ENCODE measurements at places on chromosomes 7 and 10. TPM values are rescaled to one million over a fixed set of nuclear protein-coding genes. Genes with fewer than 3 reads are reported as not detected.

- DNase-seq = no peak
Observed at GRCh38 chr7:43461349-43462024, 121.4 kb upstream of the STK17A start.

DNA sequence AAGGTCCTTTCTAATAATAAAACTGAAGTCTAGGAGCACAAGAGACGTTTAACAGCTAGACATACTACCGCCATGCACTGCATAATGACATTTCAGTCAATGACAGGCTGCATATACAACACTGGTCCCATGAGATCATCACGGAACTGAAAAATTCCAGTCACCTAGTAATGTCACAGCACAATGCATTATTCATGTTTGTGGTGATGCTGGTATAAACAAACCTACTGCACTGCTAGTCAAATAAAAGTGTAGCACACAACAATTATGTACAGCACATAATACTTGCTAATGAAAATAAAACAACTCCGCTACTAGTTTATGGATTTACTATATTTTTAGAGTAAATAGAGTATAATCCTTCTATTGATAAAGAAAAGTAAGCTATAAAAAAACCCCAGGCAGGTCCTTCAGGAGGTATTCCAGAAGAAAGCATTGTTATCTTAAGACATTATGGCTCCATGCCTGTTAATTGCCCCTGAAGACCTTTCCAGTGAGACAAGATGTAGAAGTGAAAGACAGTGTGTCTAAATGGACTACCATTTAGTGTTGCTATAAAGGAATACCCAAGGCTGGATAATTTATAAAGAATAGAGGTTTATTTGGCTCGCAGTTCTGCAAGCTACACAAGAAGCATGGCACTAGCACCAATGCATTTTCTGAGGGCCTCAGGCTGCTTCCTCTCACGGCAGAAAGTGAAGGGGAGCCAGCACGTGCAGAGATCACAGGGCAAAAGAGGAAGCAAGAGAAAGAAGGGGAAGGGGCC, 47.1 kb downstream of the HIBADH start:
- DNase-seq = no peak

DNA sequence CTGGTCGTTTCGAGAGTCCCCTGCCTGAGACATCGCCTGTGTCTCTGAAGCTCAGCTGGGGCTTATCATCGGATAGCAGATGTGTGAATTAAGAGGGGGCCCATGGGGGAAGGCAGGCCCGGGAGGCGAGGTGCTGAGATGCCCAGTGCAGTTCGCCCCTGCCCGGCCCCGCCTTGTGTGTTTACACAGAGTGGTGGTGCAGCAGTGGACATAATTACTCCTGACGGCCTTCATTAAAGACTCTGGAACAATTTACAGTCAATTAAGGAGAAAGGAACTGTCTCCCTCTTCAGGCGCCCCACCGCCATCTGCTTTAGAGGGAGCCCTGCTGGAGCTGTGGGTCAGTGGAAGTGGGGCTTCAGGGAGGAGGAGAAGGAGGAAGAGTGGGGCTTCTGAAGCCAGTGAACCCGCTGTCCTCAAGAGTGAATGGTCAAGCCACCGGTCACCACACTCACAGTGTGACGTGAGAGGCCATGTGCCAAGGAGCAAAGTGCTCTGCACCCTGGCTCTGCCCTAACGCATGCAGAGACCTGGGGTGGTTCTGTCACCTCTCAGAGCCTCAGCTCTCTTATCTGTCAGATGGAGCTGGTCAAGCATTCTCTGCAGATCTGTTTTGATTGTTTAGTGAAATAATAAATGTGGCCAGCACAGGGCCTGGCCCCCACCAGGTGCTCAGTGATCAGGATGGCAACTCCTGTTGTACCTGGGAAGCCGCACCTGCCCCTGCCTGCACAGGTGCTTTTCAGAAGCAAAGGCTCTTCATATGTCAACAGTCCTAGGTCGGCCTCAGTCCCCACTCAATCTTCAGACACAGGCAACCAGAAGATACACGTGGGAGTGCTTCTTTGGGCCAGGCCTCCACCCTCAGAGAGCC, 65.6 kb downstream of the CDH23 start:
- DNase-seq = no peak

The ABCC2 gene
- 0.75 TPM for polyA plus RNA-seq

- no peak for DNase-seq
Observed at GRCh38 chr7:1931256-1931950, 261.3 kb downstream of the ELFN1 start.

The NXPH1 gene
- polyA plus RNA-seq = not detected

DNA sequence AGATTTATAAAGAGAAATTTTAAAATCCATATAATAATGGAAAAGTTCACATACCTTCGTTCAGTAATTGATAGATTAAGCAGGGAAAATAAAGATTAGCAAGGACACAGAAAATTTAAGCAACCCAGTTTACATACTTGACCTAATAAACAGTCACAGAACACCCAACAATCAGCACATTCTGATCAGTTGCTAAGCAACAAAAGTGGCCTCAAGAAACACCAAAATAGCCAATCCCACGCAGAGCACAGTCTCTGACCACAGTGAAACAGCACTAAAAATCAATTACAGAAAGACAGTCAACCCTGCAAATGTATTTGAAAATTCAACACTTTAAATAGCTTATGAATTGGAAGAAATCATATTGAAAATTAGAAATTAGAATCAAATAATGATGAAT, 39.3 kb upstream of the DRGX start:
- no peak for DNase-seq

DNA sequence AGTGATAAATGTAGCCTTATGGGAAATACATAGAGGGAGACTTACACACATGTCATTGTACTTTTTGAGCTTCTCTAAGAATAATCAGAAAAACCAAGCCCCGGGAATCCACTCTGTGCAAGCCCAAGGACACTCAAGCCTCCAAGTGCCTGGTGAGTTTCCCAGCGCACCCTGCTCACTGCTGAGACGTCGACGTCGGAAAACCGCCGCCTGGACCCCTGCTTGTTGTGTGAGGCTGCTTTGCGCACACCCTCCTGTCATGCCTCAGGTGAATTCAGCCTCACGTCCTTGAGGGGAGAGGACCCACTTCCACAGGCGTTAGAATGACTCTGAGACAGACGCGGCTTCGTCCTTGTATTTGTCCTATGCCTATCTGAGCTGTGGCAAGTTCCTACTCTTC, 368.4 kb upstream of the AKR1E2 start:
- DNase-seq = no peak

- no peak for DNase-seq
Observed at GRCh38 chr10:18164093-18164492, 23.9 kb downstream of the CACNB2 start.

GRCh38 chr7:67343572-67343971, 346.9 kb downstream of the TYW1 start:
- DNase-seq = no peak

DNA sequence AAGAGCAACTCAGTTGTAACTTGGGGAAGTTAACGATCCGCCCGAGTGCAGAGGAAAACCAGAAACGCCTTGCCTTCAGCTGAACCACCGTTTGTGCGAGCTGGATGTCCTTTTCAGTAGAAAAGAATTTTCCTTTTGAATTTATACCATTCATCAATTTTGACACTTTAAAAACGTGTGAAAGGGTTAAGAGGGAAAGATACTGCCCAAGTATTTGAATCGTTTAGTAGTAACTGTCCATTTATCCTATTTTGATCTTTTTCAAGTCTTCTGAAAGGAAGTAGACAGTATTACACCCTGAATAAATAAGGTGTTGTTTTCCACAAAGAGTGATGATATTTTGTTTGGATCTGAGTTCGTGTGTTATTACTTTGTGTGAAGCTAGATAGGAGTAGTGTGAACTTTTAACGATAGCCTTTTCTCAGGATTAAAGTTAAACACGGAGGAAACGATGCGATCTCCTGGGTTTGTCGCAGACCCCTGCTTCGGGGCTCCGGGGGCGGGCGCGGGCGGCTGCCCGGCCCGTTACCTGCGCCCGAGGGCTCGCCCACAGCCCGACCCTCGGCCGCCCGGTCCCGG, 830 bp upstream of the BMI1 start:
- no peak for DNase-seq

The LOXL4 gene
- 5.2 TPM for polyA plus RNA-seq

The NPY4R2 gene
- not detected for polyA plus RNA-seq

- no peak for DNase-seq
Observed at GRCh38 chr7:40915071-40915470, 780.3 kb downstream of the SUGCT start.

DNA sequence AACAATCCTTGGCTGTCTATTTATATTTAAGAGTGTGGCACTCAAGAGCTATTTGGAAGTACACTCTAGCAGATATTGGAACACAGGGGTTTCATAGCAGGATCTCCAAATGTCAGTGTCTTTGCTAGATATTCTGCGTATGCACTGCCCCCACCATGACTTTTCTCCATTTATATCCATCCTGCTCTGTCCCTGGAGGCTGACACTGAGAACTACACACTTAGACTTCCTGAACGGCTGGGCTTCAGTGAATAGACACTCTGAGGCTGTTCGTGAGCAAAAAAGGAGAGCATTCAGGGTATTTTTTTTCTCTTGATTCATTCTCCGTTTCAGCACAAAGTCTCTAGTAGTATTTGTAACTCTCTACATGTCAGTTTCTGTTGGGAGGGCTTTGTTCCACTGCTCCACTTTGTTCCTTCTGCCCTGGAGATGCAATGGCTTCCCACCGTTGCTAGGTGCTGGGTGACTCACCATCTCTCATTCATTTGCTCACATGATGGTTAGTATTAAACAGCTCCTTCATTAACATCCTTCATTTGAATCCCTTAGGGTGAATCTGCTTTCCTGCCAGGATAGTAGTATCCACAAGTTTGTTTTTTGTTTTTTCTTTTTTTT, 155.9 kb upstream of the SLC13A1 start:
- DNase-seq = no peak

GRCh38 chr7:105141068-105141467, 127.1 kb downstream of the KMT2E start:
- no peak for DNase-seq

GRCh38 chr7:112362731-112363131, 87.5 kb upstream of the IFRD1 start:
- peak; percentile 64 for DNase-seq

The GPAM gene
- 18.5 TPM for polyA plus RNA-seq

The DNAH11 gene
- 3.2 TPM for polyA plus RNA-seq

The CPED1 gene
- polyA plus RNA-seq = 29.6 TPM

- no peak for DNase-seq
Observed at GRCh38 chr7:106001886-106002285, 38.8 kb downstream of the CDHR3 start.

DNA sequence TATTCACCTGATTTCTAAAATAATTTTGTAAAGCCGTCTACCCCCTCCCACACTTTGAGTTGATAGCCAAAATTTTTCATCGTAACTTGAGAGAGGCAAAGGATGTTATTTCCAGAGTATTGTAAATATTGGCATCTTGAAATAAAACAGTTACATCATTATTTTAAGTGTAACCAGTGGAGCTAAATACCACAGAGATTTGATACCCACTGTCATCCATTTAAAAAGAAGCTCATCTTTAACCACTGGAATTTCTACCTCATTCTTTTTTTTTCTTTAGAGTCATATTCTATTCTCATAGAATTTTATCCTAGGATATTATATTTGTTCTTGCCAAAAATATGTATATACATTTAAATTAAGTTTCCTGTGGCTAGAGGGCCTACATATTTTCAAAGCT, 48.6 kb downstream of the CAMK1D start:
- DNase-seq = no peak

DNA sequence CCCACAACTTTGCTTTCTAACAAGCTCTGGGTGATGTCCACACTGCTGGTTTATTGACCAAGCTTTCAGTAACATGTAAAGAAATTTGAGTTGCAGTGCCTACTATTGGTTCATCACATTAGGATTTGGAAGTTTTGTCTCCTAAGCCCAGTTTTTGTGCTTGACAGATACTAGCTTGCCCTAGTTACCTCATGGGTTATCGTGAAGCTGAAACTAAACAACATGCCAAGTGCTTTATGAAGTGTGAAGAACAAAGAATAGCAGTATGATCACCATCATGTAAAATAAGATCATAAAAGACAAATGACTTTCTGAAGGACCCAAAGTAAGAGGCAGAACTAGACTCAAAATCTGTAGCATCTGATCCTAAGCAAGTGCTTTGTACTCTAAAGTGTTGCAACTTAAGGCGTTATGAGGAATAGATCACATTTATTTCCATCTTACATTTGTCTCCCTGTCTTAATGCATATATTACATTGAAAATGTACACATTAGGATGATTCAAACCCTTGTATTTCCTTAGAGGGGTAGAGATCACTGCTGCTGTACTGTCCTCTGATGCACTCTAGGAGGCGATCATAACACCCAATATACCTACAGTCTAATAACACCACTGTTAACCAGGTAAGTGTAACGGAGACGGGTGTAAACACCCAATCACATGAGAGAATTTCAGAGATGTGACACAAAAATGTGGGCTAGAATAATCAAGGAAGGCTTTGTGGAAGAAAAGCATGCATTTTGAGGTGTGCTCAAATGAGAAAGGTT, 71.3 kb downstream of the NRCAM start:
- DNase-seq = no peak

GRCh38 chr7:124989911-124990310, 60.3 kb upstream of the POT1 start:
- DNase-seq = no peak

The NUTM2D gene
- 11.1 TPM for polyA plus RNA-seq

The VIPR2 gene
- 0.80 TPM for polyA plus RNA-seq

DNA sequence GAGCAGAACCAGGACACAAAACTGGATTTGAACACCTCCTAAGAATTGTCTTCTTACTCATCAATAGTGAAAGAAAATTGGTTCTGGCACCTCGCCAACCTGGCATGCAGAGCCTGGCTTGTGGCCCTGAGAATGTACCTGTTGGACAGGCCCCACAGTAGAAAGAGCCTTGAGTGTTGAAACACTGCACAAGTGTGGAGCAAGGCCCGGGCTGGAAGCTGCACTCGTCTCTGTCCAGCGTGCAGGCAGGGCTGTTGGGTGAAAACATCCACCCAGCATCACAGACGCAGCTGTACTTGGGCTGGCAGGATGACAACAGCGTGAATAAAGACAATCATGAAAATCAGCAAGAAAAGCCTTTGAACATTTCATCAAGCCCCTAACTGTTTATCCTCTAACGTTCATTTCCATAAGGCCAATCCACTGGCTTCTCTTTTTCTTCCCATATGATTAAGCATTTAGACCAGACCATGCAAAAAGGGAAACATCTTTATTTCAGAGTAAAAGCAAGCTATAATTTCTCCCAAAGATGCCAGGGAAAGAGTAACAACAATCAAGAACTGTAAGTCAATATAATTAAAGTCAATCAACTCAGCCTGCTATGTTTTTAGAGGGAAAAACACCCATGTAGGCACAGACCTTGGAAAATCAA, 15.6 kb downstream of the CUBN start:
- peak; percentile 74 for DNase-seq

- no peak for DNase-seq
Observed at GRCh38 chr10:117621795-117622420, 79.4 kb downstream of the EMX2 start.

DNA sequence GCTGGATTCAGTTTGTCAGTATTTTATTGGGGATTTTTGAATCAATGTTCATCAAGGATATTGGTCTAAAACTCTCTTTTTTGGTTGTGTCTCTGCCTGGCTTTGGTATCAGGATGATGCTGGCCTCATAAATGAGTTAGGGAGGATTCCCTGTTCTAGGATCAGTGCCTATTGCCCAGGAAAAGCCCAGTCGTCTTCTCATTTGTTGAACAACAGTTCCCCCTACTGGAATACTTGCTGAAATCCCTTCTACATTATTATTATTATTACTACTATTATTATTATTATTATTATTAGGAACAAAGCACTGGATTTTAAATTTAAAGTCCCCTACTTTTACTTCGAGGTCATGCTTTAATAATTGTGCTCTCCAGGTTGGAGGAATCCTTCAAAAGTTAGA, 528.9 kb downstream of the MAGI2 start:
- peak; percentile 19 for DNase-seq

Data from left lung (tissue), 14 donors.